ENCODE measurements at places on chromosomes 1 and 21.

DNA sequence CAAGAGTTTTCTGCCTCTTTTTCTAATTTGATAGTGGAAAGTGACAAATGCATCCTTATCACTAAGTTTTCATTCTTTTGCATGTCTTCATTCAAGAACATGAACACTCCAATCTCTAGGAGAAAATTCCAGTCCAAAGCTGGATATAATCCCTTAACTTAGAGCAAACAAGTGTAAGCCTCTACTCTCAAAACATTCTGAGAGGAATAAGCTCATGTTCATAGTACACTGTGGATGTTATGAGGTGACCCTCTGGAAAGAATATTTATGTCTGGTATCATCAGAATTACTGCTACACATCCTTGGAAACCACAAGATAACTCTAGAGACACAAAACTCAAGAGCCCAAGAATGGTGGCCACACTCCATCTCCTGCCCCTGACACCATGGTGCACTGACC is 15.1 kb downstream of the SIPA1L2 start:
- DNase-seq, result no peak

GRCh38 chr1:72915581-72915980 is 633.2 kb upstream of the NEGR1 start:
- DNase-seq, result no peak

DNA sequence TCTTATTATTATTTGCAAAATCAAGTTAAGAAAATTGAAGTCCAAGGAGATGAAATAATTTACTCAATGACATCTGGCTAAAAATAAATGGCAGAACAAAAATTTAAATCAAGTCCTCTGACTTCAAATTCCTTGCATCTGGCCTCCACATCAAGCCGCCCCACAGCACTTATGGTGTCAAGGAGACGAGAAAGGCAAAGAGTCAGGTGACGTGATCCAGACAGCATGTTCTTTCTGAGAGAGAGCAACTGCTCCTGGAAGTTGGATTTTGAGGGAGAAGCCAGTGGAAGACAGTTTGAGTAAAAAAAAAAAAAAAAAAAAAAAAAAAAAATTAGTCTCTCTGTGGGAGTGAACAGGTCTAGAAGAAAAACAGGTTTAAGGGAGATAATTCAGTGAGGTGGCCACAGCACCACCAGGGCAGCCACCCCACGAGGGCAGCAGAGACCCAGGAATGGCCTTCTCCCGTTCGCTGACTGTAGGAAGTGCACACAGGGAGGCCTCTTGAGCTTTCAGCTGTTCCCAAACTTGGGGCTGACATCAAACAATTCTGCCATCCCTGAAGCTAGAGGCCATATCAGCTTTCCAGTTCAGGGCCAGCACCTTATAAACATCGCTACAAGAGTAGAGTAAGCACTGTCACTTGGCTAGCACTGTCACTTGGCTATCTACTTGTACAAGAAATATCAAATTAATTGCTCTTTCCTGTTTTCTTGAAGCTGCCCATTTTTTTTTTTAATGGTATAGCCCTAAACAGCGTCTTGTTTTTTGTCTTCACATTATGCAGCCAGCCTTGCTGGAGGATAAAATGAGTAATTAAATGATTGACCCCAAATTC is 7.8 kb downstream of the C1orf162 start:
- peak; percentile 35 for DNase-seq

- DNase-seq, result no peak
These were observed 10.9 kb upstream of the UBR4 start for GRCh38 chr1:19220991-19221390.

DNA sequence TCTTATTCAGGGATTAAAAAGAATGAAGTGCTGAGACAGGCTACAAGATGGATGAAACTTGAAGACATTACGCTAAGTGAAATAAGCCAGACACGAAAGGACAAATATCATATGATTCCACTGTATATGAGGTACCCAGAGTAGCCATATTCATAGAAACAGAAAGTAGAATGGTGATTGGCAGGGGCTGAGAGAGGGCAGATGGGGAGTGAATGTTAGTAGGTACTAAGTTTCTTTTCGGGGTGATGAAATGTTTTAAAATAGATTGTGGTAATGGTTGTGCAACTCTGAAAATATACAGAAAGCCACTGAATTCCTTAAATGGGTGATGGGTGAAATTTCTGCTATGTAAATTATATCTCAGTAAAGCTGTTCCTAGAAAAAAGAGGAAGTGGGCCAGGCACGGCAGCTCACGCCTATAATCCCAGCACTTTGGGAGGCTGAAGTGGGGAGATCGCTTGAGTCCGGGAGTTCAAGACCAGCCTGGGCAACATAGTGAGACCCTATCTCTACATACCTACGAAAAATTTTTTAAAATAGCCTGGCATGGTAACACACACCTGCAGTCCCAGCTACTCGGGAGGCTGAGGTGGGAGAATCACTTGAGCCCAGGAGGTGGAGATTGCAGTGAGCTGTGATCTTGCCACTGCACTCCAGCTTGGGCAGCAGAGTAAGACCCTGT is 15.9 kb downstream of the SLC27A3 start:
- no peak for DNase-seq

GRCh38 chr1:233679591-233680373 is 65.9 kb downstream of the KCNK1 start:
- DNase-seq, result no peak

DNA sequence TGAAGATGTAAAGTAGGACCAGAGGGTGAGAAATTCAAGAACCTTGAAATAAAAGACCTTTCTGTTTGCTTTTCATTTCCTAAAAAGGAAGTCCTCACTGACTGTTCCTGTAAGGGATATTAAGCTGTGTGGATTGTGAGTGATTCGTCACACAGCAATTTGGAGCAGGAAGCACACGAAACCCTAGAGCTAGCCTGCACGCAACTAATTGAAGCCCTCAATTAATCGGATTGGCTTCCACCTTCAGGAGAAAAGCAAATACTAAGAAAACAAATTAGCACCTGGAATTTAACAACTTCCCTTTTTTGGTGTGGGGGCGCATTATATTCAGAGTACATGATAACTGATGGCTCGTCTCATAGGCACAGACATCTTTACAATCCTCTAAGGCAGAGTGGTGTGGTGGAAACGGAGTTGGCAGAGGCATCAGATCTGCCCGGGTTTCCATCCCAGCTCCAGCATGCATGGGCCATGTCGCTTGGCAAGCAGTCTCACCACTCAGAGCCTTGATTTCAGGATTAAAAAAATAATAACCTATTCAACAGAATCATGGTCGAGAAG is 95.2 kb downstream of the KCNJ15 start:
- DNase-seq, result no peak

DNA sequence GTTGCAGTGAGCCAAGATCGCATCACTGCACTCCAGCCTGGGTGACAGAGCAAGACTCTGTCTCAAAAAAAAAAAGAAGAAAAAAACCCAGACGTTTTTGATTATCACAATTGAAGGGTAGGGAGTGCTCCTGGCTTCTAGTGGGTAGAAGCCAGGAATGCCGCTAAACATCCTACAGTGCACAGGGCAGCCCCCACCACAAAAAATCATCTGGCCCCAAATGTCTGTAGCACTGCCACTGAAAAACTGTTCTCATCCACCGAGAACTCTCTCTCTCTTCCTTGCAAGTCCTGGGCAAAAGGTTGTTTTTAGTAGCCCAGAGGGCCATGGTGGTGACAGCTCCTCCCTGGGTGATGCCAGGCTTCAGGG is 35.6 kb upstream of the GPR157 start:
- DNase-seq, result no peak

DNA sequence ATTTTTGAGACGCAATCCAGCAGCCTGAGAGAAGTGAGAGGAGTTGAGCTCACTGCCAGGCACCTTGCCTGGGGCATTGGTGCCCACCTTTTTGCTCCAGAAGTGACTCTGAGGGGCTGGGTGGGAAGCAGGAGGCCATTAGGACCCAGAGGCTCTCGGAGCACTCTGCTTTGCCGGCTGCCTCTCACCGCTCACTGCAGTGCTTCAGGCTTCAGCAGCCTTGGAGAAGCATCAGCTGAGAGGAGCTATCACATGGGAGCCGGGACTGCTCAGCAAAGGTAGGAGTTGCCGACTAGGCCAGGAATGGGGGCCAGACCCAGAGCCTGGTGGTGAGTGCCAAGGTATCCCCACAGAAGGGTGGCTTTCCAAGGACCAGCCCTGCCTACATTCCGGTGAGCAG is at the start of gene GPR61:
TSS of gene GPR61 (plus strand) at position 197 of the 400 bp plus-strand sequence. CDS start 3,151 bp downstream, outside the sequence.
- DNase-seq, result no peak

DNA sequence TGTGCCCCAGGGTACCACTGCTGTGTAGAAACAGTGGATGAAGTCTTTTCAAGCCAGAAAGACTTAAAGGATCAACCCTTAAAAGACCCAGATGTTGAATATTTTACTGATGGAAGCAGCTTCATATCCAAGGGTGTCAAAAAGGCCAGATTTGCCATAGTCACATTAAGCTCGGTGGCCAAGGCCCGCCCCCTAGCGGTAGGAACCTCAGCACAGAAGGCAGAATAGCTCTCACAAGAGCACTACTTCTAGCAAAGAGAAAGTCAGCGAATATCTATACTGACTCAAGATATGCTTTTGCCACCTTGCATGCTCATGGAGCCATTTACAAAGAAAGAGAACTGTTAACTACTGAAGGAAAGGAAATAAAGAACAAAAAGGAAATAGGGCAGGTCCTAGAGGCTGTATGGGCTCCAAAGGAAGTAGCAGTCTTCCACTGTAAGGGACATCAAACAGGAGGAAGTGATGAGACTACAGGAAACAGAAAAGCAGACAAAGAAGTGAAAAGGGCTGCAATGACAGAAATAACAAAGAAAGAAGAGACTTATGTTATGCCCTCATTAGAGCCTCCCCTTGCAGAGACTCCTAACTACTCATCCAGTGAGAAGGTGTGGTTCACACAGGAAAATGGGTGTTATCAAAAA is 90.5 kb downstream of the LIPI start:
- DNase-seq, result no peak

DNA sequence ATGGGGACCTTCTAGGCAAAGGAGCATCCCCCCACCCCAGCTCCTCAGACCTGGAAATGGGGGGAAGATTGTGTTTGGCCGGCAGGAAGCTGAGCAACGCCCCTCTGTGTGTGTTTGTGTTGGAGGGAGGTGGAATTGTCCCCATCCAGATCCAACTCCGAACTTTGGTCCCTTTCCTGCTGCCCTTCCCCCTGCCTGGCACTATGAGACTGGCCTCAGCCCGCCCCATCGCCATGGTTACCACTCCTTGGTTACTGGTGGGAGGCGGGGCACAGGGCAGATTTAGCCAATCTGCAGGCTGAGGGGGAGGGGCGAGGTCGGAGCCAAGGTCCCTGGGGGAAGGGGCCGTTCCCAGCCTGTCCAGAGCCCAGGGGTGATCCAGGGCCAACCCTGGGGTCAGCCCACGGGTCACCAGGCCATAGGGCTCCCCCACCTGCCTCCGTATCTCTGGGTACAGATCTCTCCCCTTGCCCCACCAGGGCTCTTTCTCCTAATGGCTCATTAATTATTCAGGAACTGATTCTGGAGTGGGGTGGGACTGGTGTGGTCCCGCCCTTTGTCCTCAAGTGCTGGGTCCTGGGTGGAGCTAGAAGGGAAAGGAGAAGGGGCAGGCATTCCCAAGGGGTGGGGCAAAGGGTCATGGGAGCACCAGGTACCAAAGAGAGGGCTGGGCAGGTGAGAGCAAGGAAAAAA is 15.2 kb downstream of the PTPRF start:
- no peak for DNase-seq

- DNase-seq, result no peak
These were observed 158.8 kb downstream of the URB2 start for GRCh38 chr1:229784834-229785233.

DNA sequence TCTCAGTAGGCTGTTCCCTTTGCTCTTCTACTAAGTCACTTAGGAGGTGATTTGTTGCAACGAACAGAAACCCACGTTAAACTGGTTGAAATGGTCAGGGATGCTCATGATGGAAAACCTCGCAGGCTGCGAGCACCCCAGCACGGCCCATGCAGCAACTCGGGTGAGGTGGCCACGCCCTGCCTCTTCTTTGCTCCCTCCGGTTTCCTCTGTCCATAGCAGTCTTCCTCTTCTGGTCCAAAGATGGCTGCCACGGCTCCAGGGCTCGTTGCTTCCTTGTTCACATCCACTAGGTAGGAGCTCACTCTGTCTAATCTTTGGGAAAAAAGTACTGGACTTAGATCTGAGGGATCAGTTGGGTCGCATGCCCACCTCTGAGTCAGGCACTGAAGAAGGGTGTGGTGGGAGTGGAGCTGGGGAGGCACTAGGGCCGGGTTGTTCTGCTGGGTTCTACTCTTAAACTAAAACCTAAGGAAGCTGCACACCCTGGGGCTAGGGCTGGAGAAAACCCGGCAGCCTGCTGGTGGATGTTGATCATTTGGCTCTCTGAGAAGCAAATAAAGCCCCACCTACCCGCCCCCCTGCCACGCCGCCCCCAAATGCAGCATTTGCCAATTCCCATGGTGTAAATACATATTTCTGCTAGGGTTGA is 31.0 kb downstream of the KAZN start:
- DNase-seq, result no peak

DNA sequence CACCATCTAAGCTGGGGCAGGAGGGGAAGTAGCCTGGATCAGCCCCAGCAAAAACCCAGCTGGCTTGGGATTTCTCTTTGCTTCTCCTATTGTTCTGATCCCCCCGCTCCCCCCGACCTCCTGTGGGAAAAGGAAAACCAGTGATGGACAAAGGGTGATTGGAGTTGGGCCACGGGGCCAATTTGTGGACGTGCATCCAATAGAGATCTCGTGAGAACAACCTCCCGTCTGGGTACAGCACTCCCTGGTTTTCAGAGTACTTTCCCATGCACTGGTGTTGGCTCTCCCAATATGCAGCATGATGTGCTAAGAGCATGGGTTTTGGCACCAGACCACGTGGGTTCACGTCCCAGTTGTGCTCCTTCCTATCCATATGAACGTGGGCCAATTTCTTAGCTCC is 9.0 kb downstream of the BLACAT1 start:
- DNase-seq, result no peak

- no peak for DNase-seq
These were observed 30.7 kb downstream of the ITPKB start for GRCh38 chr1:226708342-226708780.

- no peak for DNase-seq
These were observed 270.3 kb downstream of the RWDD3 start for GRCh38 chr1:95504321-95504720.

DNA sequence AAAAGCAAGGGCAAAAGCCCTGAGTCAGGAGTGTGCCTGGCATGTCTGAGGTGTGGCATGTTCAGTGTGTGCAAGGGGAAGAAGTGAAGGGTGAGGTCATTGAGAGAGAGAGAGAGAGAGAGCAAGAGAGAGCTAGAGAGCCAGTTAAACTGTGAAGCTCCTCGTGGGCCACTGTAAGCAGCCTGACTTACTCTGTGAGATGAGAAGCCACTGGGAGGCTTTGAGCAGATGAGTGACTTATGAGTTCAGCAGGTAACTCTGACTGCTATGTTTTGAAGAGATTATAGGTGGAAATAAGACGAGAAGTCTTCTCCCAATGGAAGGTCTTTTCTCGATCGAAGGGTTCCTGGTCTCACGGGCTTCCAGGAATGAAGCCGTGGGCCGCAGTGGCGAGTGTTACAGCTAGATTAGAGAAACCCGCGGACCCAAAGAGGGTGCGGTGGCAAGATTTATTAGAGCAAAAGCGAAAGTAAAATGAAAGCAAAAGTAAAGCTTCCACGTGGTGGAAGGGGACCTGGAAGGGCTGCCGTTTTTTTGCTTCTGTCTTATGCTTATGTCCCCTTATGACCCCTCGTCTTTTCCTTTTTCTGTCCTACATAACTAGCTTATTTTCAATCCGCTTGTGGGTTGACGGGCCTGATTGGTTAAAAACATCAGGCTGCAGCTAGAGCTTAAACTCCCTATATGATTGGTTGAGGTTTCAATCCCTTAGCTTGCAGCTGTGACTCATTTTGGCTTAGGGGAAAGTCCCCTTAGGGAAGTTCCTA is 323.1 kb upstream of the FAM78B start:
- peak; percentile 55 for DNase-seq

All from central memory CD4-positive, alpha-beta T cell (primary cell).